ENCODE measurements at places on chromosomes 12 and 14. TPM values are rescaled to one million over a fixed set of nuclear protein-coding genes. Genes with fewer than 3 reads are reported as not detected.
A peak's percentile ranks its signal among the peaks of the same experiment; 100 is the strongest.

GRCh38 chr12:119019166-119019565 lies 37.8 kb downstream of the SRRM4 start:
- DNase-seq: no peak

GRCh38 chr14:54509546-54510501 lies at the start of gene CGRRF1:
Gene CGRRF1, plus strand, starts transcription at chr14:54509906. Its CDS starts 54 bp downstream, at chr14:54509960.
- DNase-seq: peak; percentile 99

- no peak for DNase-seq
These were observed 2.9 kb downstream of the SERPINA6 start for GRCh38 chr14:94320243-94320642.

Gene TEX52
- total RNA-seq: not detected

DNA sequence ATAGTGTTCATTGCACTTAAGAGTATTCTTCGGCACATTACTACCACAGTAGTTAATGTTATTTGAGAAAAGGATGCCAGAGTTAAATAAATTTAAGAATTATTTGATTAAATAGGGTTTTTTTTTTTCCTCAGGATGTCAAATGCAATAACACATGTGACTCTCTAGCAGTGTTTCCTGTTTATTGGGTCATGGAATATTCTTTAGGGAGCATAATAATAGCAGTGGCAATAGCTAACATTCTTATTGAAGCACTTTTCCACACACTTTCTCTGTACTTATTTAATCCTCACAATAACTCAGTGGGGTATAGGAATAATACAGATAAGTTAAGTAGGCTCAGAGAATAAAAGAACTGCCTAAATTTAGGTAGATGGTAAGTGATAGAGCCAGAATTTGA lies 44.3 kb downstream of the SCYL2 start:
- no peak for DNase-seq

Gene KCNA5
- not detected for total RNA-seq

Gene GPR137C
- total RNA-seq: 0.96 TPM

DNA sequence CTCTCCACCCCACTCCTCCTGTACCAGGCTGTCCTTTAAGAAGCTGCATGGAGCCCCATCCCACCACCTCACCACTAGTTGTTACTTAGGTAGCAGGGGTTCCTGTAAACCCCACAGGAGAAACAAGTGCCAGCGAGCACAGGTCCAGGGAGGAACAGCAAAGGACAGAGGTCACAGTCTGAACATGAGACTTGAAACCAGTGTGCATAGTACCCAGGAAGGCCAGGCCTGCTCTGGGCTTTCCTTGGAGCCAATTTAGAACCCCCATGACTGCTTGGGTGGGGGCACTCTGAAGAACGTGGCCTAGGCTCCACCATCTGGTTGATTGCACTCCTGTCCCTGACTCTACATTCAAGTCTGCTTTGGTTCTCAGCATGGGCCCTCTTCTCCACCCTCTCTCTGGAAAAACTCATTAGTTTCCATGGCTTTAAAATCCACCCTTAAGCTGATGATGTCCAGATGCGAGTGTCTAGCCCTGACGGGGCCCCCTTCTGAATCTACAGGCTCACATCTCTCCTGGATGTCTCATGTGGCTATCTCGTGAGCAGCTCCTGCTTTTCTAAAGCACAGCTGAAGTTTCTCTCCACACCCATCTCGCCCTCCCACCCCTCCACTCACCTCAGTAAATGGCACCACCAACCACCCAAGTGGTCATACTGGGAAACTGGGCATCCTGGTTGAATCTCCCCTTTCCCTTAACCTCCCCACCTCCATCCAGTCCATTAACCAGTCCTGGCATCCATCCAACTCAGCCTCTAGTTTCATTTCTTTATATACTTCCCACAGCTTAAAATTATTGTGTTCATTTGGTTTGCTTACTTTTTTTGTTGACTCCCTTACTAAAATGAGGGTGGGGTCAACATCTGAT lies 8.4 kb downstream of the KRT3 start:
- DNase-seq: no peak

Gene IL26
- not detected for total RNA-seq

DNA sequence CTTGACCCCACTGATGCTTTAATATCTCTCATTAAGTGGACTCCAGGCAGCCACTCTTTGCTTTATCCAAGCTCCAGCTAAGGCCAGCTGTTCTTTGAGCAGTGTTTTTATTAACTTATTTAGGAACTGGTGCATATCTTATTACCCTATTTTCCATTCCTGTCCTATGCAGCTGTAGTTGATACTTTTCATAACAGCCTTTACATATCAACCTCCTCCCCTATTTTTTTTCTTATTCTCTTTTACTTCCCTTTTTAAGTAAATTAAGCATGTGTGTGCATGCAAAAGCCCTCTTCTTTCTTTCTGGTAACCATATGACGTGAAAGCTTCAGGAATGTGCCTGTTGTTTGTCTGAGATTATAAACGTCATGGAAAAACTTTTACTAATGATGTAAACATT lies 121.2 kb downstream of the PTPRQ start:
- no peak for DNase-seq

DNA sequence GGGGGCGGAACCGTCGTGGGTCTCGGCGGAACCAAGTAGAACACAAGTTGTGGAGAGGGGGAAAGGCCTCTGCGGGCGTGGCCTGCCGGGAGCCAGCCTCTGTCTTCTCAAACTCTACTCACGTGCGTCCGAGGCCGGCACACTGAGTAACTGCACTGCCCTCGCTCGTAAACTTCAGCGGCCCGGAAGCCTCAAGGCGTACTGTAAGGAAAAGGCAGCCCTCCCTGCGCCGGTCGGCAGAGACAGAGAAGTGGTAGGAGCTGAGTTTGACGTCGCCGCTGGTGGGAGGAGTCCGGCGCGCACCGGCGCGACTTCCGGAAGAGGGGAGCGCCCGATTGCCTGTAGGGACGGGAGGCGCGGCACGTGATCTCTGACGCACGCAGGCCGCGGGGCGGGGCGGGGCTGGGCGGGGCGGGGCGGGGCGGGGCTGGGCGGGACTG lies at the start of gene FBXO33:
Gene FBXO33, minus strand, starts transcription at position 255 of the 440 bp plus-strand sequence. CDS start 271 bp downstream, outside the sequence.
- peak; percentile 74 for DNase-seq

GRCh38 chr12:105554223-105554678 lies 223.8 kb downstream of the C12orf75 start:
- no peak for DNase-seq

- no peak for DNase-seq
These were observed 8.3 kb downstream of the CDKL1 start for GRCh38 chr14:50388256-50388931.

Gene RAD51AP1
- 1.4 TPM for total RNA-seq

Gene FSCB
- total RNA-seq: not detected

GRCh38 chr12:22118238-22118790 lies 72.3 kb downstream of the CMAS start:
- no peak for DNase-seq

DNA sequence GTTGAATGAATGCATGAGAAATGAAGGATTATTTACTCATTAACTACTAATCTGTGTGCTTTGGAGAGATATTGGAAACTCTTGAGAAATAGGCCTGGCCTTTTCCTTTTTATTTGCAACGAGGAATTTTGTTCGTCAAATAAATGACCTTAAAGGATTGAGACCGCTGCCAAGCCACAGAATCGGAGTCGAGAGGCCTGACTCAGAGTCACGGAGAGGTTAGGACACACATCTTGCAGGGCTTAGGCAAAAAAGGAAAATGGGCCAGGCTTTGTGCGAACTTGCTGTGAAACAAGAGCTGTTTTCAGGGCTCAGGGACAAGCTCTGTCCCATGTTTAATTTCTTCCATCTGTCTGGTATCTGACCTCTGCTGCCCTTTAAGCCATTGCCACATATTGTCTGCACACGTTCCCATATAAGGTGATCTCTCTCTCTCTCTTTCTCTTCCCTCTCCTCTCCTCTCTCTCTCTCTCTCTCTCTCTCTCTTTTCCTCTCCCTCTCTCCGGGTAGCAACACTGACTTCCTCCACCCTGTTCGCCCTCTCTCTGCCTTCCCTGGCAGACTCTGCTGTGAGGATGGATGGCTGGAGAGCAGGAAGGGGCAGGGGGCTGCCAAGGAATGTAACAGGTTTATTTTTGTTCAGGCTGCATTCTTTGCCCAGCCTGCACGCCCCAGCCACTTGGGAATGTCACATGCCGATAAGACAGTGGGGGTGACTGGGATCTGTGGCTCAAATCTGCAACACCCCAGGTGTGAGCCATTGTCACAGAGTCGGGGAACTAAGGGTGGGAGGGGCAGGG lies 14.9 kb upstream of the IFT81 start:
- peak; percentile 43 for DNase-seq

GRCh38 chr12:105897311-105897725 lies 241.4 kb downstream of the NUAK1 start:
- no peak for DNase-seq

DNA sequence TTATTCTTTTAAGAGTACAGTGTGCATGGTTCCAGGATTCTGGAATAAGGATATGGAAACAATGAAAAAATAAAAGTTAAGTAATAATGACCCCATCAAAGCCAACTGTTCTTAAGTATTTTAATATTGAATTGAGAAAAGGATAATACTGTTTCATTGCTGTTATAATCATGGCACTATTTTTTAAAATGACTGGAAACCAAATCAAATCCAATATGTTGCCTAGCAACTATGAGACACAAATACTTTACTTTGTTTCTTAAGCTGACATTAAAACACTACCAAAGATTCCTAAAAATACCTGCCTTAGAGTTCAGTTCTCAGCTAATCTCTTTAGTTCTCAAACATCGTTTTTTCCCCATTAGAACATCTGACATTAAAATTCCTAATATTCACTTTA lies 66.4 kb upstream of the OTOGL start:
- no peak for DNase-seq

GRCh38 chr14:32588448-32589320 lies 259.6 kb downstream of the AKAP6 start:
- no peak for DNase-seq

- DNase-seq: no peak
These were observed 37.9 kb downstream of the LRRK2 start for GRCh38 chr12:40262657-40263056.

DNA sequence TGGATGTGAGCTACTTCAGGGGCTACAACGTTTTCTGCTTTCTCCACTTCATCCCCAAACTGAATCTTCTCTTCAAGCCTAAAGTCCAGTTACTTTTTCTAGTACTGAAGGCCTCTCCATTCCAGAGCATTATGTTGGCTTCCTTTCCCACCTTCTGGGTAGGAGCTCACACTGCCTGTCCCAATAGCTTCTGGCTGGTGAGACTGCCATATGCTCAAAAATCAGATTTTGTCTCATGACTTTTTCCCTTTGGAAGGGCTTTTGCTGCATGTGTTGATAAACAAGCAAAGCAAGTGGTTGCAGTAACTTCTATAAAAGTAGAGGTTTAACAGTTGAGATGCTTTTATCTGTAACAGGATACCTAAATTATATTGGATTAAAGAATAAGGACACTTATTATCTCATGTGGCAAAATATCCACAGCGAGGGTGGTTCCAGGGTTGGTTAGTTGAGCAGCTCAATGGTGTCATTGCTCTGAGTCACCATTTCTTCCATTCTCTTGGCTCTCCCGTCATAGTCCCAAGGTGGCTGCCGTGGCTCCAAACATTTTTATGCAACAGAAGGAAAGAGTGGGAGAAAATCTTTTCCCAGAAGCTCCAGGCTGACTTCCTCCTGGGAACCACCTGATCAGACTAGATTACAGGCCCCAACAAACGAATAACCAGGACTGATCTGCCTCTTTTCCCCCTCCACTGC lies 15.1 kb upstream of the PPFIBP1 start:
- DNase-seq: no peak

DNA sequence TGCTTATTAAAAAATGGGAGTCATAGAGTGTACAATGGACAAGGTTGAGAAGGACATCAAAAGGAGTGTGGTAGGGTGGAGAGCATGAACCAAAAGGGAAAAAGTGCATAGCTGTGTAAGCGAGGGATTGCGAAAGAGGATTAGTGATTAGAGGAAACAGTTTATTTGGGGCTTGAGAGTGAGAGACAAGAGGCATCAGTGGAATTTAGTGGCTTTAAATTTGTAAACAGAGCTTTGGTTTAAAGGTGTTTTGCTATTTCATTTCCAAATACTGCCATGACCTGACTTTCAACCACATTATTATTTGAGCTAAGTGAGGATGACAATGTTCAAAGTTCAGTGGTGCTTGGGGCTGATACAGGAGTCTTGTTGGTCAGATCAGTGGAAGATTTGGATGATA lies 53.4 kb downstream of the SLC16A7 start:
- no peak for DNase-seq

DNA sequence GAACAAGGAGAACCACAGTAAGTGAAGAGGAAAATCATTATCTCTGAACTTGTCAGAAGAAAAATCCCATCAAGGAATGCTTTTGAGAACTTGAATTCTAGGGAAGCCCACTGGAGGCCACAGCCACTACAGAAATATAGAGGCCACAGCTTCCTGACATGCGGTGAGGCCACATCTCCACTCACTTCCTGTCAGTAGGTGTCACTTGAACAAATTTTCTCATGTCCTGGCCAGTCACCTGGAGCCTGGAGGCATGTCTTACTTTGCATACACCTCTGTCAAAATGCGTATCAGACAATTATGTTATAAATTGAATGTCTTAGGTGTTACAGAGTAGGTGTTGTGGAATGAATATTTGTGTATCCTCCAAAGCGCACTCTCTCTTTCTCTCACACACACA lies 370.3 kb downstream of the DAD1 start:
- no peak for DNase-seq

Gene FZD10
- total RNA-seq: 1.1 TPM

GRCh38 chr12:47095446-47096236 lies 15.9 kb upstream of the AMIGO2 start:
- no peak for DNase-seq

GRCh38 chr14:65478596-65478995 lies 66.1 kb downstream of the FUT8 start:
- no peak for DNase-seq

Gene C3AR1
- total RNA-seq: 17.8 TPM

DNA sequence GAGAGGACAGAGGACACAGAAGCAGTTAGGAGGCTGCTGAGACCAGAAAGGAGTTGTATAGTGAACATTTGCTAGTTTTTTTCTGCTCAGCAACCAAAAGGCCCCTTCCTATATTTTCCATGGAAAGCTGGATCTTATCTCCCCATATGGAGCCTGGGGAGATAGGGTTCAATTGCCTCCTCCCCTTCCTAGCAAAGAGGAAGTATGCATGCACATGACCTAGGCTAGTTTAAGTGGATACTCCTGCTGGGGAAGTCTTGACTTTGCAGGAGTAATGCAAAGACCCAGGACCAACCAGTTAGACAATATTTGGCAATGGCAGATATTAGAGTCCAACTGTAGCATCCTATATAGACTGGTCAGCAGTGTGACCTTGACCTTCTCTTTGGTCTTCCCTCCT lies 15.1 kb downstream of the CHD8 start:
- DNase-seq: no peak

DNA sequence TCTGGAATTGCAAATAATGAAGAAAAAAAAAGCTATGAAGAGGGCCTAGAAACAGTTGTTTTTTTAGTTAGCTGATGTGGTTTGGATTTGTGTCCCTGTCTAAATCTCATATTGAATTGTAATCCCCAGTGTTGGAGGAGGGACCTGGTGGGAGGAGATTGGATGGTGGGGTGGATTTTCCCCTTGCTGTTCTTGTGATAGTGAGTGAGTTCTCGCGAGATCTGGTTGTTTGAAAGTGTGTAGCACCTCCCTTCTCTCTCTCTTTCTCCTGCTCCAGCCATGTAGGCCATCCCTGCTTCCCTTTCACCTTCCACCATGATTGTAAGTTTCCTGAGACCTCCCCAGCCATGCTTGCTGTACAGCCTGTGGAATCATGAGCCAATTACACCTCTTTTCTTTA lies 126.1 kb downstream of the ASCL4 start:
- DNase-seq: no peak

Gene SYCP3
- total RNA-seq: not detected
